ENCODE measurements at places on chromosomes 16 and 17.

- no peak for DNase-seq
Measured at GRCh38 chr17:63032142-63032541, 66.1 kb downstream of the TANC2 start.

- no peak for DNase-seq
Measured at GRCh38 chr16:88430185-88430523, 22.9 kb upstream of the ZFPM1 start.

GRCh38 chr16:55622272-55622671 lies 33.5 kb upstream of the SLC6A2 start:
- DNase-seq, result no peak

DNA sequence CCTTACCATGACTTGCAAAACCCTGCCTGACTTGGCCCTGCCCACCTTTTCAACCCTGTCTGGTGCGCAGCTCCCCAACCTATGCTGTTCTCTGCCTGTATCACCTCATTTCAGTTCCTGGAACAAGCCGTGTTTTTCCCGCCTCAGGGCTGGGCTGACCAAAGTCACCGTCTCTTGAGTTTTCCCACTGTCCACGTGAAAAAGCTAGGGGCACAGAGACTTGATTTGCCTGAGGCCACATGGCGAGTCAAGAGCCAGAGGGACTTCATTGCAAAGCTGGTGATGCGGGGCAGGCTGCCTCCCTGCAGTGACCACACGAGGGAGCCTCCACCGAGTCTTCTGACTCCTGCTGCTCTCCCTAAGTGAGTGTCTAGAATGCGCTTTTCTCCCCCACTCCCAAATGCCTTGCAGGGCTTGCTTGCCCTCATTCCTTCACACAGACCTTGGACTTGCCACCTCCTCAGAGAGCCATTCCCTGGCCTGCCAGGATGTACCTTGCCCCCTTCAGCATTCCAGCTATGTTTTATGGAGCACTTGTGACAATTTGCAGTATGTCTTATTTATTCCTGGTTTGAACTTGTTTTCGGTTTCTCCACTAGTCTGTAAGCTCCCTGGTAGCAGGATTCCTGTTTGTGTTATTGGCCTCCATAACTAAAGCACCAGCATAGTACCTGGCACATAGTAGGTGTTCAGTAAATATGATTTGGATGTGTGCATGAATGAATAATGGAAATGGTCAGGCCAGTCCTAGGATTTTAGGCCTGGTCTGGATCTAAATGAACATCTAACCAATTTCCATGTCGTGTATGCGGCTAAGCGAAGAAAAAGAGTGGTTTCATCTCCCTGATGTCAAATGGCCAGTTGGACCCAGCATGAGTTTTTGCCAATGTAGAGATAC lies 252.3 kb downstream of the SNX29 start:
- peak; percentile 76 for DNase-seq

DNA sequence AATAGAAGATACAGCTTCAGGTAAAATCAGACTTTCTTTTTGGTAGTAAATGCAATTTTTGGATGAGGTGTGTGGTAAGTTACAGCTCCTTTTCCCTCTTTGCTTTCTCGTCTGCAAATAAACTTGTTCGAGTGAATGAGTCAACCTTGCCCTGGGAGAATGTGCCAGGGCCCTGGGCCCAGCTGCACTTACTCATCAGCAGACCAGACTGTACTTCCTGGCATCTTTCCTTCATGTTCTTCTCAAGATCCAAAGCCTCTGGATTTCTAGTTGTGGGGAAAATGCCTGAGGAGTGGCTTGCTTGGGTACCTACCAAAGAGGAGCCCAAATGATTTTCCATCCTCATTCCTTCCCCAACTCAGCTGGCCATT lies 5.4 kb upstream of the G6PC1 start:
- DNase-seq, result peak; percentile 82

DNA sequence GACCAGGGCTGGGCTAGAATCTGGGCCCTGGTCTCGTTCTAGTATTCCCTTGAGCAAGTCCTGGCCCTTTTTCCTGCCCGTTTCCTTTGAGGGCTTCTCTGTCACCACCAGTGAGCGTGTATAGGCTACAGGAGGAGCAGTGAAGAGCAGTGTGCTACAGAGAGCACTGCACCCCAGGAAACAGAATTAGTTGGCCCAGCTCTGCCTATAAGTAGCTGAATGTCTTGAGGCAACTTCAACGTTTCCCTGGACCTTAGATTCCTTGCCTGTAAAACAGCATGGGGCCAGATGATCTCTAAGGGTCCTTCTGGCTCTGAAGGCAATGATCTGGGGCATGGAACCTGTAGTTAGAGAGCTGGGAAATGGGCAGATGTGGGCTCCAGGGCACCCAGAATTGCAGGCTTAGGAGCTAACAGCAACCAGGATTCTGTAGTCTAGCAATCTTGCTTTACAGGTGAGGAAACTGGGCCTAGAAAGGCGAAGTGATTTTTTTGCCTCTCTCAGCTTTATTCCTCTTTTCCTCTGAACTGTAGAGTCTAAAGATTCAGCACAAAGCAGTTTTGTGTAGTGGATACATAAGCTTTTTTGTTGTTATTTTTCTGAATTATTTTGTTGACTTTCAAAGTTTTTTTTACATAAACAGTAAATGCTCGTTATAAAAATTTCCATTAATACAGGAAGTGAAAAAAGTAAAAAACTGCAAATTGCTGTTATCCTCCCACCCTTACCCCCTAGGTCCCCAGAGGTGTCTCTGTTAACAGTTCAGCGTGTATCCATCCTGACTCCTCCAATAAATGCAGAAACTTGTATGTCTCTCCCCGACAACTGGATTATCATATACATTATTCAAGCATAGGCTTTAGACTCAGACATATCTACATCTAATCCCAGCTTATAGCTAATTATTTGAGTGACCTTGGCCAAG lies 1.7 kb upstream of the MYL4 start:
- DNase-seq, result no peak

DNA sequence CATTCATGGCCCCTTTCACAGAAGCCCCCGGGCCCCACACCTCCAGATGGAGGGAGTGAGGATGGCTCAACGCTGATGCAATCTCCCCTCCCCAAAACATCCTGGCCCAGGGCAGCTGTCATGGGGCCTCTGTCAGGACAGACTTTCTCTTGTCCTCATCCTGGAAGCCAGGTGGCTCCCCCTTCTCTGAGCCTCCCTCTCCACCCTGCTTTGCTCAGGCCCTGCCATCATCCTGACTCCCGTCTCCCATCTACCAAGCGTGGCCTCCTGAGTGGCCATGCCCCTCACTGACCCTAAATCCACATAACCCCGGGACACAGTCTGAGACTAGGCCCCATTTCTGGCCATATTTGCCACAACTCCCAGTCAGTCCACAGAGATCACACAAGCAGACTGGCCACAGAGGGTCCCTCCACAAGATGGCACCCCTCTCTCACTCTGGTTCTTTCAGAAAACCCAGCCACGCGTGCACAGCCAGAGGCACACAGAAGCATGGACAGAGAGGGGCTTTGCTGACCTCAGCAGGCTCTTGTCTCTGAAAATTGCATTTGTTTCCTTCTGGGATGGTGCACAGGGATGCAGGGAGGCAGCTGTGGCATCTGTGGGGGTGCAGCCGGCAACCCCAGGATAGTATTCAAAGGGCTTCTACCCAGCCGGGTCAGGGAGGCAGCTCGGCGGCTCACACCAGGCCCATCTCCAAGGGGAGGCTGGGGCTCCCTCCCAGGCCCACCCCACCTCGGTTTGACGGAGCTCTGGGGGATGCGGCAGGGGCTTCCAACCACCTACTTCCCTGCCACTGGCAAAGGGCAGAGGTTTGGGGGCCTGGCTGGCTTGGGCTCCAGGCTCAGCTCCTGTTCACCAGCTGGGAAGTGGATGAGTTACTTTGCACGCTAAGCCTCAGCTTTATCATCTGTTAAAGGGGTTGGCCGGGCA lies 16.9 kb downstream of the DOC2B start:
- peak; percentile 50 for DNase-seq

DNA sequence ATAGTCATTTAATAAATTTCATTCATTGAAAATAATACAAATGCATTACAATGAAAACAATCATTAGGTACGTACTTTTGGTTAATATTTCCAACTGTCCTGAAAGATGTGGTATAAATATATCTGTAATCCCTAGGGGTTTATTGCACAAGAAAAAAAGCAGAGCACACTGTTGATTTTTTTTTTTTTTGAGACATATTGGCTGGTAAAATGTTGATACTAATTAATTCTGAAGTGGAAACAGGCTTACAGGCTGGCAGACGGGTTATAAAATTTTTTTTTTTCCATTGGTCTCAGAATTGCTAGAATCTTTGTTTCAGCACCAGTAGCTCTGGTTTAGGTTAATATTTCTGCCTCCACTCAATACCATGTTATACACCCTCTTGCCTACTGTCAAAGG lies 193.6 kb downstream of the MAP2K6 start:
- no peak for DNase-seq

- peak; percentile 95 for DNase-seq
Measured at GRCh38 chr17:81471818-81472456, 40.7 kb downstream of the ACTG1 start.

DNA sequence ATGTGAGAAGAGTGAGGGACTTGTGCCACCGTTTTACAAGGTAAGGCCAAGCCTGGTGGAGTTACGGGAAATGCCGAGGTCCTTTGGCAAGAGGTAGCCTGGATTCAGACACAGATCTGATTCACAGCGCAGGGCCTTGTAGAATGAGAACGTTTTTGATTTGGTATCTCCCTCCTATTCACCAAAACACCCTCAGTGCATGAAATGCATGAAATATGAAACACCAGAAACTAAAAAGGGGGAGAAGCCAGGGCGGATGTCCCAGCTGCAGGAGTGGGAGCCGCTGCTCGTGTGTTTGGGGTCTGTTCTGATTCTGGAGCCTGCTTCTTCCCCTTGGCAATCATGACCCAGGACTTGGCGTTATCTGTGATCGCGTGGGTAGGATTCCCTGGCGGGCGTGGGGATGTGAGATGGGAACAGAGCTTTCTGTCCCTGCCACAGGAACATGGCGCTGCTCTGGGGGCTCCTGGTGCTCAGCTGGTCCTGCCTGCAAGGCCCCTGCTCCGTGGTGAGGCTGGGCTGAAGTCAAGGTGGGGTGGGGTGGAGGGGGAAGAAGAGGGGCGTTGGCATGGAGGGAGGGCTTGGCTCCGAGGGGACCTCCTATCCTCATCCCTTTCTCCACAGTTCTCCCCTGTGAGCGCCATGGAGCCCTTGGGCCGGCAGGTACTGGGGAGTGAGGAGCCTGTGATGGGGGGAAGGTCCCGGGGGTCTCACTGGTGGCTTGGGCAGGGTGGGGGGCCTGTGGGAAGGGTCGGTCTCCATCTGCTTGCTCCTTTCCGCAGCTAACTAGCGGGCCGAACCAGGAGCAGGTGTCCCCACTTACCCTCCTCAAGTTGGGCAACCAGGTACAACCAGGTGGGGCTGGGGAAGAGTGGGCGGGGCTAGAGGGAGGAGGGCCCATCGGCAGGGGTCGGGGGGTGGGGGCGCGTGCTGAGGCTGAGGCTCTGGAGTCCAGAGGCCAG lies 2.2 kb downstream of the SERPINF2 start:
- no peak for DNase-seq

DNA sequence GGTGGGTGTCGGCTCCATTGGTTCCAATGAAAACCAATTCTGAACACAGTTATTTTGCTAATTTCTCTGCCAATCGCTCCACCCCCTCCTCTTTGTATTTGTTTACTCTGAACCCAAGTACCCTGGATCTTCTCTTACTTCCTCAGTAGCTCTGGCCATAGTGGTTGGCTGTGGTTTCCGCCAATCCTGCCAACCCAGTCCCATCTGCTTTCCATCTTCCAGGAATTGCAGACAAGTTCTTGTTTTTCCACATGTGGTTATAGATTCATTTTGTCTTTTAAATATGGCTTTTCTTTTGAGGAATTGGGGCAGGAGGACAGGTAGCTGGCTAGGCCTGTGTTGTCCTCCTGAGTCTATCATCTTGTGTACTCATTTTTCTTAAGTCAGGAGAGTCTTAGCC lies 92.0 kb downstream of the CYLD start:
- no peak for DNase-seq

- no peak for DNase-seq
Measured at GRCh38 chr16:48617104-48617705, 7.2 kb upstream of the N4BP1 start.

DNA sequence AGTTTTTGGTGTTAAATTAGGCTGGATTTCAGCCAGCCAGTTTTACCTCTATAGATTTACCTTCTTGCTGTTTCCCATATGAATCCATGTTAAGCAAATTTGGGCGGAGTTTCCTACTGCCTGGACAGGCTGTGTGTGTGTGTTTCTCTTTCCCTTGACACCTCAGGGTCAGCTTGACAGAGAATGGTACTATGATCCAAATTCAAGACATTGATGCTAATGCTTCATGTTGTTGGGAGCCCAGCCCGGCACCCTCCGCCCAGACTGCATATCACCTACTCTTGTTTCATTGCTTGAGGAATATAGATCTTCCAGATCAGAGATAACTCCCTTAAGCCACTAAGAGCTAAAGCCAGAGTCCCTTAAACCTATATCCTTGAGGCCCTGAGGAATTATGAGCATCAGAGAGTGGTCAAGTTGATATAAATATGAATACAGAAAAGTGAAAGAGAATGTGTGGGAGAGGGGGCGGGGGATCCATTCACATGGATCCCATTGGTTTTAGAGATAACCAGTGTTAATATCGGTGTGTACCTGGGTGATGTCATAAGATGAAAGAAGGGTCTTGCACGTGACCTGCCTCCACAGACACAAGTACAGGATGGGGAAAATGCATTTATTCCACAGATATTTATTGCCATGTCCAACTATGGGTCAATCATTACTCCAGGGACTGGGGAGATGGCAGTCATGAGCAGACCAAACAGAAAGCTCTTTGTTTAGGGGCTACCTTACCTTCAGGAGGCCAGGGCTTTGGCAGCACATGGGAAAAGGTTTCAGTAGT lies 69.7 kb downstream of the WIPI1 start:
- DNase-seq, result no peak

- DNase-seq, result peak; percentile 54
Measured at GRCh38 chr16:15552507-15552906, 90.4 kb downstream of the MARF1 start.

- DNase-seq, result no peak
Measured at GRCh38 chr17:57513569-57513968, 231.5 kb downstream of the CCDC182 start.

- peak; percentile 53 for DNase-seq
Measured at GRCh38 chr17:20174588-20175265, 165.6 kb downstream of the SPECC1 start.

DNA sequence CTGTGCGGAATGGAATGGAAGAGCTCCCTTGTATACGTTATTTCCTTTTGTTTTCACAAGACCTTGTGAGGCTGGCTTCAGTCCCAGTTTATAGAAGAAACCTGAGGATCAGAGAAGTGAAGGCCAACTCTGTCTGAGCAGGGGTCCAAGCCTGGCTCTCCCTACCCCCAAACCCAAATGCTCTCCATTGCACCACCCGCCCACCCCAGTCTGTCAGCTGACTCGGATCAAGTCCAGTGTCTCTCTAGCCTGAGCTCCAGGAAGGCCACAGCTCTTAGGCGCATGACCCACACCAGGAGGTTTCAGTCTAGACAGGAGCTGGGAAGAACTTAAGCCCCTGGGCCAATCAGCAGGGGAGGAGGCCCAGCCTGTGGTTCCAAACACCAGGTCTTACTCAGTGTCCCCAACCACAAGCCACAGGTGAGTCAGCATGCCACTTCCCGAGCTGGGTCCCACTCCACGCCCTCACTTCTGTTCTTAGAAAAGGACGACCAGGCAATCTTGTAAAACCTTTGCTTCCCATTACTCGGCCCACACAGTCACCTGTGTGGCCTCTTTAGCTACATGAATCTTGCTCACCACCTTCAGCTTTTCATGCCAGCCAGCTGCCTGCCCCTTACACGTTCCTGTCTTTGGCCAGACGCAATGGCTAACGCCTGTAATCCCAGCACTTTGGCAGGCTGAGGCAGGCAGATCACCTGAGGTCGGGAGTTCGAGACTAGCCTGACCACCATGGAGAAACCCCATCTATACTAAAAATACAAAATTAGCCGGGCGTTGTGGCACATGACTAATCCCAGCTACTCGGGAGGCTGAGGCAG lies 27.8 kb downstream of the TK2 start:
- DNase-seq, result peak; percentile 93

GRCh38 chr16:48479329-48479728 lies 94.1 kb upstream of the SIAH1 start:
- no peak for DNase-seq
